Right lobe of liver (tissue), 6 donors: ENCODE measurements at places on chromosomes 4 and X. TPM values are rescaled to one million over a fixed set of nuclear protein-coding genes. Genes with fewer than 3 reads are reported as not detected.

GRCh38 chr4:87985887-87986200 lies 10.3 kb downstream of the SPP1 start:
- no peak overlapping the region for H3K27ac ChIP-seq
- DNase-seq, result no peak
- no peaks in the 10 kb centered on the region for H3K27me3 ChIP-seq
- no peaks in the 10 kb centered on the region for H3K4me1 ChIP-seq

DNA sequence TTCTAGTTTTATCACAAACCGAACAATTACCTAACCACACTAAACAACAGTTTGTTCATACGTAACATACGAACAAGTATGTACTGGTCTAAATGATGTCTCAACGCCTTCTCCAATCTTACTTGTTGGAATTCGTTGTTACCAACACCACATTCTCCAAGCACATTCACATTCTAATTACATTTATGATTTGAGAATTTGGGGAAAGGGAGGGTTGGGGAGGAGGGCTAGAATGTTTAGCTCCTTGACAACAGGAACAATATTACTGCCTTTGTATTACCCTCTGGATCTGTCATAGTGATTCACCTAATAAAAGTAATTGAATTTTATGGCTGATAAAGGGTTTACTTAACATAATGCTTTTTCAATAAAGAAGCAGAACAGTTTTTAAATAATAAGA lies 24.4 kb downstream of the LCORL start:
- H3K36me3 ChIP-seq, result no peaks in the 10 kb centered on the region
- DNase-seq, result no peak
- H3K27ac ChIP-seq, result no peak overlapping the region
- no peaks in the 10 kb centered on the region for H3K4me1 ChIP-seq
- H3K27me3 ChIP-seq, result no peaks in the 10 kb centered on the region

- H3K27ac ChIP-seq, result no peak overlapping the region
- no peaks in the 10 kb centered on the region for H3K27me3 ChIP-seq
- no peak for DNase-seq
- no peaks in the 10 kb centered on the region for H3K4me1 ChIP-seq
- H3K4me3 ChIP-seq, result no peak overlapping the region
- H3K36me3 ChIP-seq, result no peaks in the 10 kb centered on the region
Observed at GRCh38 chr4:57672846-57673433, 562.8 kb upstream of the IGFBP7 start.

DNA sequence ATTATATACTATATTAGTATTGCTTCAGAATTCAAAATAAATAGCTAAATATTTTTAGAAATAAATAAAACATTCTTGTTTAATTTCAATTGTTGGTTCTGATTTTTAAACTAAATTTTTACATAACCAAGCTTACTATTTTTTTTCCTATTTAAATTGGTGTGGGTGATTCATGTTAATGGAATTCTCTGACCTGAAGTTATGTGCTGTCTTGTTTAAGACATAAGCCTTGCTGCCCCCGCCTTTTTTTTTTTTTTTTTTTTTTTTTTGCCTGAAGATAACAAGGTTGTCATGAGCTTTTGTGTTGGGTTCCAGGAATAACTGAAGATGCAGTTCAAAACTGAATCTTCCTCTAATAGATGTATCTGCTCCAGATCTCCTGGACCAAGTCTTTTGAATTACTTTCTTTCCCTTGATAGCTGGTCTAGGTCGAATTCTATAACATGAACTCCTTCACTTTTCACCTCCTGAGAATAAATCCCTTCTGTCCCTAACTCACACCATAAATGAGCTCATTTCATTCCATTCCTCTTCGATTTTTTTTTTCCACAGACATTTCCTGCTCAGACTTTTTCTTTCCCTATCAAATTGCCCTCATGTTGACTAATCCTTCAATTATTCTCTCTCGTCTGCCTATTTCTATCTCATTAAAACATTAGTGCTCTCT lies 261.5 kb upstream of the FTHL17 start:
- no peak overlapping the region for H3K27ac ChIP-seq
- H3K4me3 ChIP-seq, result no peak overlapping the region
- no peaks in the 10 kb centered on the region for H3K36me3 ChIP-seq

TGIF2LX gene
- total RNA-seq, result not detected
